SK-N-MC (cell line): ENCODE measurements at places on chromosomes 1 and 21.

DNA sequence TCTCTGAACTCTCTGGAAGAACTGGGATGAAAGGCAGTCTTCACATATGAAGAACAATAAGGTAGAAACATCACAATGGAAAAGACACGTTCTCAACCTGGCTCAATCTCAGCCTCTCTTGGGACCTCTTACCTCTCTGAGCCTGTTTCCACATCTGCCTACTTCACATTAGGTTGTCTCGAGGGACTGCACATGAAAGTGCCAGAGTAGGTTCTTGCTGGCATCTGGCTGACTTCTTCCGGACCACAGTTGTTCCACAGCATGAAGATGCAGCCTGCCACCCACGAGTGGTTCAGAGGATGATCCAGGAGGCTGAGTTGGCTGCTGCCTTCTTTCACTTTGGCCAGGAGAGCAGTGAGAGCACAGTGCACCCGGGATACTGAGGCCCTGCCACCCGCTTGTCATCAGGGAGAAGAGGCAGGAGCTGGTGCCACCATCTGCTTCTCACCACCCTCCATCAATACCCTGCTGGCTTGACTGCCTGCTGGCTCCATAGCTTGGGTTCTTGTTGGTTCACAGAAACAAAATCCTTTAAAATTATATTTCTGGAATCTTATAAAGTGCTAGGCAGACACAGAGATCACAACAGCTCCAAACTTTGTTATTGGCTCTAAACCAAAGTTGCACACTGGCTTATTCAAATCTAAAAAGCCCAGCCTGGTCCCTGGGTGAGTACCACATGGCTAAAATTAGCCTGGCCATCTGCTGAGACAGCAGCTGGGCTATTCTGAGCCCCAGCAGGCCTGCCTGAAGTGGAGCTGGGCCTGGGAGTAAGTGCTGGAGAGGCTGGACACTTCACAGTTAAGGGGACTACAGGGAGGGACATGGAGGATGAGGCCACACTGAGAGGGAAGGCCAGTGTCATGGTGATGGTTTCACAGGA, 46.9 kb upstream of the LIN9 start:
- DNase-seq = no peak

GRCh38 chr1:21775985-21776562, 6.9 kb downstream of the USP48 start:
- no peak for DNase-seq

DNA sequence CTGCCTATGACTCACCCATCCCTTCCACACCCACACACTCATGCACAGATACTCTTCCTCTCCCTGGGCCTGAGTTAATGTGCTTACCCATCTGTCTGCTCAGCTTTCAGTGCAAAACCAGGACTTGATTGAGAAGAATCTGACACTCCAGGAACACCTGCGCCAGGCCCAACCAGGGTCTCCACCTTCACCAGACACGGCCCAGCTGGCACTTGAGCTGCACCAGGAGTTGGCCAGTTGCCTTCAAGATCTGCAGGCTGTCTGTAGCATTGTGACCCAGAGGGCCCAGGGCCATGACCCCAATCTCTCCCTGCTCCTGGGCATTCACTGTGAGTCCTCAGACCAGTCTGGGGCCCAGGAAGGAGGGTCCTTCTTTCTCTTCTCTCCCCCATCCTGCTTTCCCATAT, 3.5 kb upstream of the SH3BGRL3 start:
- DNase-seq = no peak

DNA sequence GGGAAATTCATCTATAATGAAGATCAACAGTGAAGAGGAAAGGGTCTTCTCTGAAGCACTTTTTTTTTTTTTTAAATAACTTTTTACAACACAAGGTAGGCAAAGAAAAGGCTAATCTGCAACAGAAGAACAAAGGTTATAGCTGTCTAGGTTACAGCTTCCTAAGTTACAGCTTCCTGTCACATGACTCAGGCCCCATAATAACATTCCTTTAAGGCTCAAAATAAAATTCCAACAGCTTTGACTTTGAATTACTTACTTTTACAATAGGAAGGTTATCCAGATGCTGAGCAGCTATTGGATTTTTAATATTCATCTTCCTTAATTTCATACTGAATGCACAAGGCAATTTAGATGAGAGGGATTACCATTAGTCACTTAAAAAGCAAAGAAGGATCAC, 40.4 kb upstream of the TMEM61 start:
- peak; percentile 56 for DNase-seq

- DNase-seq = no peak
Measured at GRCh38 chr1:8464377-8464776, 146.5 kb downstream of the SLC45A1 start.

GRCh38 chr1:204684571-204685235, 835 bp downstream of the LRRN2 start:
- no peak for DNase-seq

DNA sequence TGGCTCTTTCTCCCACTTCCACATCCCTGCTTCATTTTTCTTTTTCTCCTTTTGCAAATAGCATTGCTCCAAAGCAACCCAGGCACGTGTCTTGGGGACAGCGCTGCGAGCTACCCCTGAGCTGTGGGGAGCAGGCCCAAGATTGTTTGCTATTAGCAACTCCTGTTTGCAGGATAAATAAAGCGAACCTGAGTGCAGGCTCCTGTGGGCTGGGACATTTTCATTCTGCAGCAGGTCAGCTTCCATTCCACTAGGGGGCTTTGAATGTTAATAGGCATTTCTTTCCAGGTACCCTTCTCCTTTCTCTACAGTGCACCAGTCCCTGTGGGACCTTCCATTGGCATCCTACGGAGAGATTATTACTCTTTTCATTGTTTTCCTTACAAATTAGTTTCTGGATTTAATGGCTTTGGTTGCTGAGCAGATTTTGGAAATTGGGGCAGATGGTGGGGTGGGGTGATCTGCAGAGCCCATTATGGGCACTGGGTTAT, 54.0 kb downstream of the OLFML3 start:
- no peak for DNase-seq

GRCh38 chr1:27959792-27960603, at the start of gene XKR8:
Gene XKR8, plus strand, starts transcription at chr1:27959973. Its CDS starts 97 bp downstream, at chr1:27960070.
- DNase-seq = no peak

DNA sequence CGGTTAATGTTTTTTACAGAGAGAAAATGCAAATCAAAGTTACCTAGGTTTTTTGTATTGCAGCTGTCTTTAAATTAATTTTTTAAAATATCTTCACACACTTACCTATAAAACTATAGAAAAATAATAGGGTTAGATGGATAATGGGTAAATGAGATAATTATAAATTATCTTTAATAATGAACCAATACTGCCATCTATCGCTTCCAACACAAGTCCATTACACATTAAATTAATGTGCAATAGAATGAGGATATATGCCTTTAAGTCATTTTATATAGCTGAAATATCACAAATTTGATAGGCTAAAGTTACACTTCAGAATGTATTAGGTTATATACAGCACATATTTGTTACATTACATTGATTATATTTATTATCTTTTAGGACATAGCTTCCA, 2212.8 kb downstream of the MRPL39 start:
- no peak for DNase-seq

DNA sequence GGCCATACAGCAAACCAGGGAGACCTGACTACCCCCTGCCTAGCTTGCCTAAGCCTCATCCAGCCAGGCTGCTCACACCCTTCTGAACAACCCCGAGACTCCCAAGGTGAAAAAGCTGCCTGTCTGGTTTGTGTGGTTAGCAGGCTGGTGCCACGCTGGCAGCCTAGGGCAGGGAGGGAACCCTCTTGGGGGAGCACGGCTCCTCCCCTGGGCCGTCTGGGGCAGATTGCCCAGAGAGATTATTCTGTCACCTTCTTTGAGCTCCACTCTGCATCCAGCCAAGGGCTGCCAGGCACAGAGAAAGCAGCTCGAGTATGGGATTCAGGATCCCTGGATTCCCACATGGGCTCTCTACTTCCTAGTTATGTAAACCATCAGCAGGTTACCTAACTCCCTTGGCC, 27.5 kb upstream of the TCEA3 start:
- DNase-seq = peak; percentile 6

DNA sequence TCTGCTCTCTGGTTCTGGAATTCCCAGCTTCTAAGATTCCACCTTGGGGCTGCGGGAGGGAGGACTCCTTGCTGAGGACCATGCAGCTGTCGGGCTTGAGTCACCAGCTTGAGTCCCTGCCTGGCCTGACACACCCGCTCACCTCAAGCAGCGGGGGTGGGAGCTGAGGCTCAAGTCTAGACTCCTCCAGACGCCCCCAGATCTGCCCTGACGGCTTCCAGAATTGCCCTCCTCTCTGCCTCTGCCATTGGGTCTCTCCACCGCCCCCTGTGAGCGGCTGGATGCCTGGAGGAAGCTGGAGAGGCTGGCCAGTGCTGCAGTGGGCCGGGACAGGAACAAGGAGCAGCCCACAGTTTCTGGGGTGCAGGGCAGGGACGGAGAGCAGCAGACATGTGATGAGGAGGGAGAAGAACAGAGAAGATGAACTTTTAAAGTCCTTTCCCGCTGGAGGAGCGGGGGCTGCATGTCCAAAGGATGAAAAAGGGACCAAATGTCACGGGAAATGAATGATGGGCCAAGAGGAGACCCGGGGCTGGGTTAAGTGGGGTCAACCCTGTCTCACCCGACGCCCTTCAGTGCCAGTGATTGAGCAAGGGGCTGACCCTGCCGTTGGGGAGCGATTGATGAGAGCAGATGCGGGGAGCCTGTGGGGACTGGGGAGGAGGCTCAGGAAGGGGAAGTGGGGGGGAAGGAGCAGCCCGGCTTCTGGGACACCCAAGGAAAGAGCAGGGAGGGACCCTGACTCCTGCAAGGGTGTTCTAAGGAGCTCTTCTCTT, 13.5 kb downstream of the CRABP2 start:
- DNase-seq = no peak

DNA sequence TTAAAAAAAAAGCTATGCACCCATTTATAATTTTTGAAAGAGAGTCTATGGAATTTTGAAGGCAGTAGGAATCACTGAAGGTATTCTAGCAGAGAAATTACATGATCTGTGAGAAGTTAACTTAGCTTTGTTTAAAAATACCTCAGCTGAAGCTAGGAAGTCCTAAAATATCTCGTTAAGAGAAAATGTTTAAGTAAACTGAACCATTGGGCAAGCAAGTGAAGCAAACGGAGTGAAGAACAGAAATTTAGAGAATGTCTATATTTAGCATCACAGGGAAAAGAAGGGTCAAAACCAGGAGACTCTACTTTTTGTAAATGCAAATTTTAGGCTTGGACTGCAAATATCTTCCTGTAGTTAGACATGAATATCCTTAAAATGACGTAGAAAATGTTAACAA, 230.8 kb downstream of the HMCN1 start:
- DNase-seq = no peak

DNA sequence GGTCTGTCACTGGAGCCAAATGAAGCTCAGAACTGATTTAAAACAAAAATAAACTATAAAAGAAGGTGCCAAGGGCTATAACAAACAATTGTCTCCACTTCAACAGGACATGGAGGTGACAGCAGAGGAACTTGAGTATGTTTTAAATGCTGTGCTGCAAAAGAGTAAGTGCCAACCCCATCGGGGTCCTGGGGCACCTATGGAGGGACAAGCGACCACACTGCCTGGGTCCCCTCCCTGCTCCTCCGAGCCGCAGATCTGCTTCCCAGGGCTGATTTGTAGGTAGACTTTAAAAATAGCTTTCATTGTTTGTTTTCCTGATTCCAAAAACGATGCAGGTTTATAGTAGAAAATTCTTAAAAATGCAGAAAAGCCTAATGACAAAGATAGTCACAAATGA, 42.8 kb downstream of the CAPN9 start:
- DNase-seq = no peak

DNA sequence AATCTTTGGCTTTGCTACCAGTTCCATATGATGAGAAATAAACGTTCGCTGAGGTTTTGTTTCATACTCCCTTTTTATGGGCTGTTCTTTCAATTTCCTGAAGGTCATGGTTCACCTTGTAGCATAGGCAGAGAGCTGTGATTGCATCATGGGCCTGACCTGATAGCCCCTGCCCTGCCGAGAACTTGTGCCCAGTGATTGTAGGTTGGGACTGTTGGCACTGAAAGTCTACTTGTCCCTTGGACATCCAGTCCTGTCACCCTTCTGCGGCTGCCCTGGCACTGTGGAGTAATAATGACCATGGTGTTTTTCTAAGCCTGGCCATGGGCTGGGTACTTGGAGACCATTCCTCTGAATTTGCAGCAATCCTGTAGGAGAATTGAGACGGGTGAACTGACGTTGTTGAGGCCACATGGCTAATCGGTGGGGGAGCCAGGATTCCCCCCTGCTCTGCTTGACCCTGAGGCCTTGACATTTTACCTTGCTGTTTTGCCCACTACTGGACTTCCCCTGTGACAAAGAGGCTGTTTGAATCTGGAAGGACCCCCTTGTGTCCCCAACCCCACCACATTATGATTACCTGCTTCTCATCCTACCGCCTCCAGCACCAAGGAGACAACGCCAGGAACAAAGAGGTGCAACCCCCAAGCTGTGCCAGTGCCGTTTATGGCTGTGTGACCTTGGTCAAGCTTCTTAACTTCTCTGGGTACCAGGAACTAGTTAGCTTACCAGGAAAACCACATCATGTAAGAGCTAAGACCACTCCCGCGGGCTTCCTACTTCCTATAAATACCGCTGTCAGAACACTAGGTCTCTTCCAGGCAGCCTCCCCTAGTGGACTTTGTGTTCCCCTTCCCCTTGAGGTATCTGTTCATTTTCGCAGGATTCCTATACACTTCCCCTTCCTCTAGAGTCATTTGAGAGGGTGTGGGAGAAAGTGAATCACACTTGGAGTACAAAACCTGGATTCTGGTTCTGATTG, 23.4 kb downstream of the SESN2 start:
- no peak for DNase-seq

DNA sequence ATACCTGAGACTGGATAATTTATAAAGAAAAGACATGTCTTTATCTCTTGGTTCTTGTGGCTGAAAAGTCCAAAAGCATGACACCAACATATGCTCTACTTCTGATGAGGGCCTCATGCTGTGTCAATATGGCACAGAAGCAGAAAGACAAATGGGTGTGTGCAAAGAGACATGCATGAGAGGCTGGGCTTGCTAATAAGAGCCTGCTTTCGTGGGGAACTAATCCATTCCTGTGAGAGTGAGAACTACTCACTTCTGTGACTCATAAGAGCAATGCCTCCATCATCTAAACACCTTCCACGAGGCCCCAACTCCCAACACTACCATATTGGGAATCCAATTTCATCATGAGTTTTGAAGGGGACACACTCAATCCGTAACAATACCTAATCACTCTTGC, 340.0 kb upstream of the DUSP10 start:
- DNase-seq = no peak

DNA sequence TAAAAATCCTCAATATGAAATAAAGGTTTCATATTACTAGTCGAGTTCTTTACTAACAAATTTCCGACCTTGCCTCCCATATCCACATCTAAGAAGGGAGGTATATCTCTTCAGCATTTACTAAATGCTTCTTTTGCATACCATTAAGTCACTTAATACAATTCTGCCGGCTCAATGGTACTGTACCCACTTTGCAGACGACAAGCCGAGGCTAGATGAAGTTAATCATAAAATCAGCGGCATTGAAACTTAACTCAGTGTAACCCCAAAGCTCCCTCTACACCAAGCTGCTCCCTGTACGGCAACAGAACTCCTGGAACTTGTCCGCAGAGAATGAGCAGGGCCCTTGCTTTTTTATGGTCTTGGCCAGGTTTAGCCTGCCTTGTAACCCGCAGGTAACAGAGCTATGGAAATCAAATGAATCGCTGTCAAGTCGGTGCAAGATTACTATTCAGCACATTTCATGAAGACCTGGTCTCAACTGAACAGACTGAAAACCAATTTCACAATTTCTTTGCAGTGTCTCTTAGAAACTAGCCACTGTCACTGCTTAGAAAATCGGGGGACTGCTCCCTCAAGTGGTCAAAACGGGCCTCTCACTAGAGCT, 738 bp downstream of the INTS7 start:
- DNase-seq = peak; percentile 18

- peak; percentile 96 for DNase-seq
Measured at GRCh38 chr1:163395790-163396189, 74.0 kb downstream of the NUF2 start.
